ENCODE measurements at places on chromosomes 11 and 22.

DNA sequence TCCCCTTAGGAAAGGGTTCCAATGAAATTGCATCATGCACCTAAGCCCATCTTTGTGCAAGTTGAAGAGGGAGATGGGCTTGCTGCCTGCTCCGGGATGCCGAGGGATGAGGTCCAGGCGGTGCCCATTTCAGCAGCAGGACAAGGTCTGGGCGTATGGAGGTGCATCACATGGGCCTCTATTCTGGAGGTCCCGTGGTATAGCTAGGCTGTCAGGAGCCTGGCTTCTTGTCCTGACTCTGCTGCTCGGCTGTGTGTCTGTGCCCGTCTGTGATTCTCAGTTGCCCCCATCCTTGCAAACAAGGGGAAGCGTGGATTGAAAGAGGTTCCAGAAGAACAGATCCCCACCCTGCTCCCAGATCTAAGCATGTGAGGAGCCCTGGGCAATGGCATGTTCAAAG is 130.0 kb downstream of the OSBP2 start:
- DNase-seq = no peak

DNA sequence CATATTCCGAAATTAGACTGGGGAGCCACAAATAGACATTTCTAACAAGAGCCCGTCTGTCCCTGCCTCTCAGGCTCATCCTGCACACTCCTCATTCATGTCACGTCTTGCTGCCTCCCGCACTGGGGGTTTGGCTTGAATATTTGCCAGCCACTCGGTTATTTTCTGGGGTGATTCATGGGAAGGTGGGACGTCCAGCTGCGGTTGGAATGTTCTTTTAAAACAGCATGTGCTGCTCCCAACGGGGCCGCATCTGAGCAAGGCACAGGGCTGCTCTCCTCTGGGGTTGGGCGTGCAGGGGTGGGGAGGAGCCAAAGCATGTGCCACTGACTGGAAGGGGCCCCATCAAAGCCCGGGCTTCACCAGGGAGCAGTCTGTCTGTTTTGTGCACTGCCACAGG is 25.9 kb upstream of the SLC5A4 start:
- no peak for DNase-seq

GRCh38 chr11:71949034-71949433 is 20.2 kb downstream of the RNF121 start:
- no peak for DNase-seq

DNA sequence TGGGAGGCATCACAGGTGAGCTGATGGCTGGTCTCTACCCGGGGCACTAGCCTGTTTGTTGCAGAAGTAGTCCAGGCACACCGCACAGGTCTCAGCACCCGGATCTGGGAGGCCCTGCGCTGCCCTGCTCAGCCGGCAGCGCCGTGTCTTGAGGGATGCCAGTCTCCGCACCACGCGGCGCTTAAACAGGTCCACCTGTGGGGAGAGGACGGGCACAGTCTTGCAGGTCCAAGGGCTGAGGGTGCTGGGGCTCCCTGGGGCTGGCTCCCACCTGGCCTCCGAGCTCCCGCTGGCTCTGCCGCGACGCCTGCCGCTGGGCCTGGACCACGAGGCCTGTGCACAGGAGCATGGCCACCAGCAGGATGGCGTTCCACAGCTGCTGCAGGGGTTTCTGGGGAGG is 7.2 kb downstream of the RNF215 start:
- DNase-seq = no peak

GRCh38 chr11:27387362-27387761 is 24.3 kb upstream of the CCDC34 start:
- no peak for DNase-seq

DNA sequence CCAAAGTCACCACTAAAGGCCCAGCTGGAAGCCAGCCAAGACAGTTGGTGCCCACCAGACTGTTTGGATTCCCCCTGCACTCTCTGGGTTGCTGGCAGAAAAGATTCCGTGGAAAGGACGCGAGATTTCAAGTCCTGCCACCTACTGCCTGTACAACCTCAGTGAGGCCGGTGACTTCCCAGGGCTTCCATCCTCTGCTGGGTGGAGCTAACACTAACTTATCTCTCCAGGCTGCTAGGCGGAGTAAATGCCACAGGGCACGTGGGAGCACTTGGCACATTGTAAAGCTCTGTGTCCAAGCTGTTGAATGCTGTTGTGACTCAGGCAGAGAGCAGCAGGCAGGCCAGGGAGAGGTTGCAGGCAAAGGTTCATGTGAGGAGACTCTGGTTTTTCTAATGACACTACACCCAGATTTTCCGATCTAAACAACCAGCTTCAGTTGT is 50.9 kb upstream of the CDON start:
- no peak for DNase-seq

GRCh38 chr11:69648679-69649575 is 8.0 kb downstream of the CCND1 start:
- no peak for DNase-seq

DNA sequence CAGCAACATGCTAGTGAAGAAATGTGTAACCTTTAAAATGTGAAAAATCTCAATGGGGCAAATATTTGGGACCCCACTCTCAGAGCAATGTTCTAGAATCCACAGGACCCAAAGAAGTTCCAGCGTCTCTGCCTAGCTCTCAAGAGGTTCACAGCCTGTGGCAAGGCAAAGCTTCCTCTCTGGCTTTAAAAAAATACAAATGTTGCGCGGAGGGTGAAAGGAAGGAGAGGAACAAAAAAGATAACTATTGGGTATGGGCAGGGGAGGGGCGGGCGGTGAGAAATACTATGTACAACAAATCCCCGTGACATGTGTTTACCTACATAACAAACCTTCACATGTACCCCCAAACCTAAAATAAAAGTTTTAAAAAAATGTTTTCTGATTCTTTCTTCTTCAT is 53.6 kb downstream of the PITPNB start:
- DNase-seq = no peak

DNA sequence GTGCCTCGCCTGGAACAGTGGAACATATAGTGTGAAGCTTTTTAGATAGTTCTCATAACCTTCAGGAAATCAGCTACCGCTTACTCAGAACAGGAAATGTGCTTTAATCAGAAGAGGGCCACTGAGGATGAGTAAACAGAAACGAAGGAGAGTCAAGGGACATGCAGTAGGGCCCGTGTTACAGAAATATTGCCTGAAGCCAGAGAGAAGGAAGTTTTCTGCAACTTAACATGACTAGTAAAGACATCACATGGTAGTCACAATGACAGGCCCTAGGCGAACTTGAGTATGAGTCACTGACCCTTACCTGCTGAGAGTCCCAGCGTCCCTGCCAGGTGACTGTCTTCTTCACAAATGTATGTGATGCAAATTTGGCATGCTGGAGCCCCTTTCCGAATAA is 39.4 kb downstream of the CARD18 start:
- DNase-seq = no peak

- no peak for DNase-seq
These were observed 6.9 kb downstream of the PHF21A start for GRCh38 chr11:46114378-46114777.

DNA sequence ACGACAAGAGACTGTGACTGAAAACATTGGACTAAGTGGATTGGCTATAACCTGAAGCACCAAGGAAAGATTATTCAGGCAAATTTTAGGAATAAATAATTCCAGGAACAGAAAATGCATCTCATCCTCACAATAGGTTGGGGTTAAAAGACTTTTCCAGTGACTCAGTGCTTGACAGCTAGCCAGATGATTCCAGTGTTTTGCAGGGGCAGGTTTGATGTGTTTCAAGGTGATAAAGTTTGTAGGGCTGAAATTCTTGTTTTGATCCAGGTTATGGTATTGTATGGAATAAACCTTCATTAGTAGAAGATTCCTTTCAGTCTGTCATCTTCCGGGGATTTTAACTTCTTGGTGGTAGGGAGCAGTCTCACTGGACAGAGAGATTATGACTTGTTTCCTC is 2.3 kb downstream of the EXT2 start:
- DNase-seq = no peak

Data from cortex of kidney (tissue), 1 donor.